Stimulated activated naive CD8-positive, alpha-beta T cell treated with anti-CD3 and anti-CD28 coated beads, Interleukin-15, Interleukin-2, amounts not matched to agents 100 U/mL and 50 U/mL, for 24 hours (primary cell): ENCODE measurements at places on chromosomes 12 and 14.

- no peak for DNase-seq
Observed at GRCh38 chr12:1662761-1663439, 28.0 kb upstream of the ADIPOR2 start.

DNA sequence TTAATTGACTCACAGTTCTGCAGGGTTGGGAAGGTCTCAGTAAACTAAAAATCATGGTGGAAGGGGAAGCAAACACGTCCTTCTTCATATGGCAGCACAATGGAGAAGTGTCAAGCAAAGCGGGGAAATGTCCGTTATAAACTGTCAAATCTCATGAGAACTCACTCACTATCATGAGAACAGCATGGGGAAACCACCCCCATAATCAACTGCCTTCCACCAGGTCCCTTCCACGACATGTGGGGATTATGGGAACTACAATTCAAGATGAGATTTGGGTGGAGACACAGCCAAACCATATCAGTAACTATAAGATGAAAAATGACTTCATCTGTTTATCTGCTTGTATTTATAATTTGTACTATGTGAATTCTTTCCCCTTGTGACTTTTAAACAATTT lies 577.6 kb upstream of the MDGA2 start:
- no peak for DNase-seq

DNA sequence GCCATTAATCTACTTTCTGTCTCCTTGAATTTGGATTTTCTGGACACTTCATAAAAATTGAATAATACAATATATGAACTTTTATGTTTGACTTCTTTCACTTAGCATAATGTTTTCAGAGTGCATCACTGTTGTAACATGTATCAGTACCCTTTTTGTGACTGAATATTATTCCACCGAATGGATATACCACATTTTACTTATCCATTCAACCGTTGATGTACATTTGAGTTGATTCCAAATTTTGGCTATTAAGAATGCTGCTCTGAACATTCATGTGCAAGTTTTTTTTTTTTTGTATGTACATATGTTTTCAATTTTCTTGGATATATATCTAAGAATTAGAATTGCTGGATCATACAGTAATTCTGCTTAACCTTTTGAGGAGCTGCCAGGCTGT lies 43.2 kb downstream of the CPSF2 start:
- no peak for DNase-seq

DNA sequence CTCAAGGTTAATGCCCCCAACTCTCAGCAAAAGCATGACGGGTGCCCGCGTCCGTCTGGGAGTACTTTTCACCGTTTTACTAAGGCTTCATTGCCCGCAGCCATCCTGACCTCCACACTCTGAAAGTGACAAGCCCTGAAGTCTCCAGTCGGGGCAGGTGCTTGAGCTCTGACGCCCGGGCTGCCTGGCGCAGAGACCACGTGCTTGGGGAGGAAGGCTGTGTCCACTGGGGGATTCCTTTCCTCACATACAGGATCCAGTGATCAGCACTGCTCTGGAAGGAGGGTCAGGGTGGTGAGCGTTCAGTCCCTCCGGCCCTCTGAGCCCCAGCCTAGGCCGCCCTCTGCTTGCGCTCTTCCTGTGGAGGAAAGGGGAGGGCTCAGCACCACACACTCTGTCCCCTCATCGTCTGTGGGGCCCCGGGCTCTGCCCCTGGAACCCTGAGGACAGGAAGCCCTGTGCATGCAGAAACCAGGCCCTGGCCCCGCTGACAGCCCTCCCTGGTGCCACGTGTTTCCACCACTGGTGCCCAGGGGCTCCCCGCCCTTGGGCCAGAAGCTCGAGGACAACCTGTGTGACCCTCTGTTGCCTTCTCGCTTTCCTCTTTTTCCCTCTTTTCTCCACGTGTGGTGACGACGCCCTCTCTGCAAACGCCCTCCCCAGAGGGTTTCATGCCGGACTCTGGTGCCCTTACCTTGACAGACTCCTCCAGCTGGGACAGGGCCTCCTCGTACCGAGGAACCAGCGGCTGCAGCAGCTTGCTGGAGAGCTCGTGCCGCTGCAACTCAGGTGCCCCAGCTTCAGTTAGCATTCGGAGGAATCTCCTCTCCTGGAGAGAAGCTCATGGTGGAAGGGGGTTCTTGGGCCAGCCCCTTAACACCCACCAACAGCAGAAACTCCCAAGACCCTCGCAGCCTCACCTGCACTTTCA lies 4.9 kb downstream of the DDX51 start:
- DNase-seq, result no peak

- DNase-seq, result no peak
Observed at GRCh38 chr14:76583174-76583573, 178.1 kb upstream of the VASH1 start.

DNA sequence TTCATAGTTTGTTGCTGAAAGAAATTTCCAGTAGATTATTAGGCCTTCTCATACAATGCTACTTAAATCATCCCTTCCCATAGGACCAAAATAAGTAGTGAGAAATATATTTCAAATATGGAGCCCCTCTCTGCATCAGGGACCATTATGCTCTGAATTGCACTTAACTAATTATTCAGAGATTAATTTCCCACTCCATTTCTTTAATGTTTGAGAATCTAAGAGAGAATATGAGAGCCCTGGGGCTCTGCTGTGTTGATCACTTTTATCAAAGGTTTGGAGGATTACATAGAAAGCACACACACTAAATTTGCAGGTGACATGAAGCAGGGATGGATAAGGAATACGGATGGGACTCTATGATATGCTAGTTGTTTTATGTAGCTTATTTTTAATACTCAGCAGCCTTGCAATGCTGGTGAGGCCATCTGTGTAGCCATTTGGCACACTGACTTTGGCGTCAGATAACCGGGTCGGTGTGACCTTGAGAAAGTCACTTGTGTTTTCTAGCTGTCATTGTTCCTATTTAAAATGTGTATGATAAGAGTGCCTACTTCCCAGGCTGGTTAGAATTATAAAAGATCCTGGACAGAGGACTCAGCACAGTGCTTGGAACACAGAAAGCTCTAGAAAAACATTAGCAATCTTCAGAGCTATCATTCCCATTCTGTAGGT lies 49.9 kb upstream of the FBXO21 start:
- DNase-seq, result no peak

DNA sequence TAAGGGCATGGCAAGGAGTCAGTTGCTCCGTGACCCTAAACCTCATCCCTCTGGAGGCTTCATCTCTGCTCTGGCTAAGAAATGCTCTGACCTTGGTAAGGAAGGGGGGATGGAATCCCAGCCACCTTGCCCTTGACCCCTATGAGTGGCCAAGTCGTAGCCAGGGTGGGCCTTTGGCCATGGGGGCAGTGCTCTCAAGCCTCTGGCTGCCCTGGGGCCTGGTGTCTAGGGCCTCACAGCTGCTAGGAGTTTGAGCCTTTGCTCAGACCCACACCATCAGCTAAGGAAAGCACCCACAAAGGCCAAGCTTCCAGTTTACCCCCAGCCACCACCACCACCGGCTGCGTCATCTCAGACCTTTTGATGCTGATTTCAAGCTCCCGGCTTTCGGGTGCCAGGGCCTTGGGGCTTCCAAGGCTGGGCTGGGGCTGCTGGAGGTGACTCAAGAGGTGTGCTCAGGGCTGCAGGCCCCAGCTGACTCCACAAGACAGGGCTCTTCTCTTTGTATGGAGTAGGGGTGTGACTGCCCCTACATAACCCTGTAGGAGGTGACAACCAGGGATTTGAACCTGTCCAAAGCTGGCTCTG lies 3.7 kb downstream of the ASB2 start:
- peak; percentile 55 for DNase-seq

GRCh38 chr12:108305520-108305919 lies 33.6 kb downstream of the CMKLR1 start:
- peak; percentile 40 for DNase-seq

DNA sequence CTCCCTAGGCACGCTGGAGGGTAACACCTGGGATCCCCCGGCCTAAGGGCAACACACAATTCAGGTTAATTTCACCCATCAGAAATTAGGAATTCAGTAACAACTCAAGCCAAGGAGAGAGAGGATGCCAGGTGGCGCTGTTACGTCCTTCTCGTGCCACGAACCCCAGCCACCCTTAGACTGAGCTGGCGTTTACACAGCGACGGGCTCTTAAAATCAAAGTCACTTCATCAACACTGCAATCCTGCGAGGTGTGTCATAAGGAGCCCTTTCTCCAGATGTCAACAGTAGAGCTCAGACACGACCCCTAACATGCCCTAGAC lies 110.6 kb upstream of the TMEM132D start:
- no peak for DNase-seq

DNA sequence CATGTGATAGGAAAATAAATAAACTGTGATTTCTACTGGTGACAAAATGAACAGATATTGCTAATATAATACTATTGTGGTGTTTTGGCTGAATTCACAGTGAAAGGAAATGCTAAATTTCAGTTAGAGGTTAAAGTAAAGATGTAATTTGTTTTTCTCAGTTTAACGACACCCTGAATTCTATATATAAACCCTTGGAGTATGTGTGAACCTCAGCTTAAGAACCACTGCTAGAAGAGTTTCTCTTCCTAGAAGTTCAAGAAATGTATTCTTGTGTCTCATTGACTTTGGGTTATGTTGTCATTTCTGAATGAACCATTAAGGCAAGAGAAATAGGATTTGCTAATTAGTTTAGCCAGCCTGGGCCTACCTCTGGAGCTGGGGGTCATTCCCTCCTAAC lies 8.2 kb downstream of the FBXO34 start:
- no peak for DNase-seq

- peak; percentile 64 for DNase-seq
Observed at GRCh38 chr14:55807053-55807880, 227.3 kb downstream of the KTN1 start.

DNA sequence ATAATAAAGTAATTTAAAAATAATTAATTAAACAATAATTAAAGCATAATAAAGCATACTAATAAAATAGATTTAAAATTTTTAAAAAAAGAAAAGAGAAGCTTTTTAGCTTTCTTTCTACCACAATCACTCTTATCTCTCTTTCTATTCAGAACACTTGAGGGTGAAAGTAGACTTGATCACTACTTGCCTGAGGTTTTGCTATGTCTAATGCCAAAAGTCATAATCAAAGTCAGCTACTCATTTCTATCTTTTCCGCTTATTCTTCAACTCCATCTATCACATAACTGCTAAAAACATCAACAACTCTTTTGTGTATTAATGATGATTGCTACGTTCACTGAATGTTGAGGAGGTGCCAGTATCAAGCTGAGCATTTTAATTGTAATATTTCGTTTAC lies 202.0 kb upstream of the KRR1 start:
- DNase-seq, result no peak

GRCh38 chr12:79691511-79692248 lies 916 bp upstream of the PAWR start:
- DNase-seq, result no peak

DNA sequence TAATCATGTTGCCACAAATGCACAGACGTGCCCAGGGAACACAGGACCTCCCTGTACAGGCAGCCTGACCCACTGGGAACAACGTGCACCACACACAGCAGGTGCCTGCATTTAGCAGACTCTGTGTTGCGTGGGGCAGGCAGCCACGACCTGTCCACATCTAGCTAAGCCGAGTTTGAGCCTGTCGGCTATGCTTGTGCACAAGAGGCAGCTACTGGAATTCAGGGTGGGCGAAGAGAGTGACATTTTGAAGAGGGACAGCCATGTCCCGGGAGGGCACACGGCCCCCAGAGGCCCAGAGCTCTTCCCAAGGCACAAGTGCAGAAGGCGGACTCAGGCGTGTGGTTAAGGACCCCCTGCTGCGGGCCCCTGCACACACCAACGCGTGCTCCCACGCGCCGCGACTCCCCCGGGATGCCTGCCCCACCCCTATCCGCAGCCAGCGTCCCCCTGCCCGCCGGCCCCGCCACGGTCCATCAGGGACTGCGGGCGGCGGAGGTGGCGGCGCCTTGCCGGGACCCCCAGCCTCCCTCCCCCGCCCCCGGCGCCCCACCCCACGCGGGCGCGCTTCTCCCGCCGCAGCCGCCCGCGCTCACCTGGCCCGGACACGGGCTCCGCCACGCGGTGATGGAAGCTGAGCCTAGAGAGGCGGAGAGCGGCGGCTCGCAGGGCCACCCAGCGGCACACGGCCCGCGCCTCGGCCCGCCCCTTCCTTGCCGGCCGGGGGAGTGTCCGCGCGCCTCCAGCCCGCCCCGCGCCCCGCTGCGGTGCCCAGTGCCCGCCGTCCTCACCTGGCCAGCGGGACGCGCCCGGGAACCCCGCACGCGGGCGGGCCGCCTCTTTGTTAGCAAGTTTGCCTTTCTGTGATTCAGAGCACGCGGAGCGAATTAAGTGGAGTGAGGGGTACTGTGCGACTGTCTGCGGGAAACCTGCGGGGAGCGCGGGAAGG lies 125.3 kb upstream of the PRMT8 start:
- no peak for DNase-seq

GRCh38 chr12:67541625-67541991 lies 106.9 kb upstream of the DYRK2 start:
- DNase-seq, result no peak

DNA sequence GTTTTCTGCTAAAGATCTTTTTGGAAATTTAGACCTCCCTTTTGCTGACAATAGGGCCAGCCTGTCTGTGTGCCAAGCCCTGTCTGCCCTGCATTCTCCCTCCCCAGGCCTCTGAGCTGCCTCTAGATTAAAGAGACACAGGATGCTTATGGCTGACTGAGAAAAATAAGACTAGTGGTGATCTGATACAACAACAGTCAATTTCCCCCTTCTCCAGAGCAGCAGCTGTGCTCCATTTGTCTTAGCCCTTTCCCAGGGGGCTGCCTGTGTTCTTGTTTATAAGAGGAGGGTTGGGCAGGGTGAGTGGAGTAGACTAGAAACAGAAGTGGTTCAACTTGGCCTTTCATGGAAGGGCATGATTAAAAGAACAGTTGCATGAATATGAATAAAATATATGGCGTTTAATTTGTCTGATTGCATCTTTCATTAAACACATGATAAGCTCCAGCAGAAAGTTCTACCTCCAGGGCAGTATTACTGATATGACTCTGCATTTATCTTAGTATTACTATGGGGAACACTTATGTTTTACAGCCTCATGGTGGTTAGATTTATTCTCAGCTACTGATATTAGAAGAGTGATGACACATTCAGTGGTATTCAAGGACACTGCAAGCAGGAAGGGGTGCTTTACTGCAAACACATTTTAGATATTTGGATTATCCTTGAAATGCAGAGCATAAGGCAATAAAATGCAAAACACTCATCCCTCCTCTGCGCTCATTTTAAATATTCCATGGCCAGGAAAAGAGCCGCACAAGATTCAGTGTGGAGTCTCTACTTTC lies 150.2 kb upstream of the CLEC14A start:
- DNase-seq, result no peak

DNA sequence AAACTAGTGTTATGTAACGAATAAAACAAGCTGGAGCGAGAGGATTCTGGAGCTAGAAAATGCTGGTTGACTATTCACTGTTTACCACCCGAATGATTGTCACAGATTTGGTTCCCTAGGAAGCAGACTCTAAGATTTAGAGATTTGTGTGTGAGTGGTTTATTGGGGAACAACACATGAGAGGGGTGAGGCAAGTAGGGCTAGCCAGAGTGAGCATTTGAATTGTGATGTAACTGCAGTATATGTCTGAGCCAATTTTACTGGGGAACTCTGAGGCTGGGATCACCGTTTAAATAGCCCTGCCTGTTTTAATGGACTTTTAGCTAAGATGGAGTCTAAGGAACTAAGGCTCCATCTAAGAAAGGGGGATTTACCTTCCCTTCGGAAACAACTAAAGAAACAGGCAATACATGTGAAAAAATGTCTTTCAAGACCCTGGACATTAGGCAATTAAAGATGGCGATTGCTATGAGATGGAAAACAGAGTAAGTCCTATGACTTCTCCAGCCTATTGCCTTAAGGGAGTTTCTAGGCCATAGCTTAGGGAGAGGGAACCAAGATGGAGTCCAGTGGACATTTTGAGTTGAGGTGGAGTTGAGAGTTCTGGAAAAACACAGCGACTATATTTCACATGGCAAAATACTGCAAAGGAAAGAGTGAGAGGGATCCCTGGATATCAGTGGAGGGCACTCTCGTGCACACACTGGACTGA lies 6.3 kb downstream of the MGP start:
- DNase-seq, result no peak

GRCh38 chr12:129152351-129153104 lies 299.2 kb downstream of the GLT1D1 start:
- no peak for DNase-seq
